ENCODE measurements at places on chromosomes 5 and 9.

GRCh38 chr5:94888674-94889073 is 270.2 kb downstream of the SLF1 start:
- no peak for DNase-seq

DNA sequence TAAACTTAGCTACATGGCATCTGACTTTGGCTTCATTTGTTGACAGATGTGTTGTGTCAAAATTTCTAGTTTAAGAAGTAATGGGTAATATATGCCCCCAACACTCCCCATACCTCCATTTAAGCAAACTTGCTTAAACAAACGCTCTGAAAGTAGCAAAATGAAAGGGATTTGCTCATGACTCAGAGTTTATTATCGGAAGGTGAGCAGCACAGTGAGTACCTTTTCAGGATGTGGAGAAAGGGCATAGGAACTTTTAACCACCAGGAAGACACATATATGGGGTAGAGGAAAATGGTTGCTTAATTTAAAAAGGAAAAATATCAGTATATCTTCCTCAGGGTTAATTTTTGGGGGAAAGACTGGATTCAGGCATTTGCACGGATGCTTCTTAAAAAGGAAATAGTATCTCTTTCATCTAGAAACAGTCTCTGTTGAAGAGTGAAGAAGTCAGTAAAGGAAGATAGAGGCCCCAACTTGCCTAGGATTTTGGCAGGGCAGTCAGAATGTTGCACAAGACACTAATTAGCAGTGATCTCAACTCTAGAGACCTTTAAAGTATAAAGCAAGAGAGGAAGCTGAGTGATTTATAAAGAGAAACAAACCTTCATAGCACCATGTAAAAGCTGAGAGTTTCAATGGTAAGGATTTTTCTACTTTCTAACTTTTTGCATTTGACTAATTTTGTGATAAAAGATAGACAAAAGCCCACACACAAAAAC is 155.1 kb downstream of the TRIO start:
- no peak for DNase-seq

GRCh38 chr5:59596586-59597350 is 296.8 kb downstream of the PDE4D start:
- no peak for DNase-seq

GRCh38 chr5:81428861-81429260 is 34.9 kb upstream of the ACOT12 start:
- DNase-seq, result no peak

DNA sequence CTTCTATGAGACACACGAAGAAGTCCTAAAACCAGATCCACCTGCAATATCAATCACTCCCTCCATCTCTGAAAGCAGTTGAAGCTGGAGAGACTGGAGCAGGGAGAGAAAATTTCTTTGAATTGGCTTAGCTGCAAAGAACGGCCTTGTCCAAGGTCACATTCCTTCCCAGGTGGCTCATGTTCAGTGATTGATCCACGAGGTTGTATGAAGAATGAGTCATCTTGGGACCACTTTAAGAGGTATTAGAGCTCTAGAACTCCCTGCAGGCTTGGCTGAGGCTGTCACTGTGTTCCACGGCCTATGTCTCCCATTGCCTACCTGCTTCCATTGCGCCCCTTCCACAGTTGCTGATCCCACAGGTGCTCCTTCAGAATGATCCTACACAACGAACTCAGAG is 68.2 kb downstream of the HMHB1 start:
- no peak for DNase-seq

GRCh38 chr5:139146809-139147482 is 51.2 kb downstream of the SIL1 start:
- no peak for DNase-seq

GRCh38 chr5:3324421-3325101 is 271.1 kb upstream of the IRX1 start:
- DNase-seq, result no peak

GRCh38 chr5:95850391-95850894 is 27.9 kb upstream of the GLRX start:
- DNase-seq, result no peak

GRCh38 chr5:149223081-149223848 is 48.4 kb upstream of the AFAP1L1 start:
- no peak for DNase-seq

DNA sequence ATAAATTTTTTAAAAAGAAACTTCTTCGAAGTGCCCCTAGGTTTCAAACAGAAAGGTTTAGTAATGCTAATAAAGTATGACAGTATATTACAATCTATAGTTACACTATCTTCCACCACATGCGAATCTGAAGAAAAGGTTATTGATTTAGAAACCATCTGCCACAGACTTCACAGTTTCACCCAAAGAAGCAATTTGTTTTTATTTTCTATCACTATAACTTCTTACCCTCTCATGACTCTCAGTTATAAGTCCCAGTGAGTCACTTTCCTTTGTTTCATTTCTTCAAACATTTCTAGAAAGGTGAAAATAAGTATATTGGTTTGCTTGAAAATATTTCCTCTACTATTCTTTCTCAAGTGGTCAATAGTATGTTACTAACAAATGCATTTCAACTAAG is 93.6 kb downstream of the MCTP1 start:
- peak; percentile 21 for DNase-seq

GRCh38 chr9:77707383-77708063 is 59.4 kb upstream of the GNA14 start:
- no peak for DNase-seq

GRCh38 chr9:135502168-135502872 is 1.8 kb downstream of the MRPS2 start:
- DNase-seq, result no peak

- DNase-seq, result no peak
These were observed 50.3 kb downstream of the GNAQ start for GRCh38 chr9:77981332-77981731.

GRCh38 chr5:128274441-128274840 is 190.9 kb downstream of the SLC12A2 start:
- DNase-seq, result no peak

- DNase-seq, result no peak
These were observed 59.2 kb downstream of the RIC1 start for GRCh38 chr9:5688109-5688508.

GRCh38 chr5:176774216-176775171 is 35.9 kb upstream of the UNC5A start:
- no peak for DNase-seq

DNA sequence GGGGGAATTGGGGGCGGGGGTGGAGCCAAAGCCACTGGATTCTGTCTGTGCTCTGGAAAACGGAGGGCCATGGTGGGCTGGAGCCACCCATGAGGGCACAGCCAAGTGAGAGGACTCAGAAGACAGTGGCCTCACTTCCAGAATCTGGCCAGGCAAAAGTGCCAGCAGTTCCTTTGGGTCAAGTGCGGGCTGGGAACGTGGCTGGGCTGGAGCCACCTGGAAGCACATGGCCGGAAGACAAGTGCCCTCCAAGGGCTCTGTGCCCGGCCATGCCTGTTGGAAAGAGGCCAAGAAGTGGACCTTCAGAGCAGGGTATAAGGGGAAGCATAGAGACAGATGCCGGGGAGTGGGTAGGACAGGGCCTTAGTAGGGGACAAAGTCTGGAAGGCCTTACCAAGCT is 11.7 kb upstream of the SH3PXD2B start:
- no peak for DNase-seq

DNA sequence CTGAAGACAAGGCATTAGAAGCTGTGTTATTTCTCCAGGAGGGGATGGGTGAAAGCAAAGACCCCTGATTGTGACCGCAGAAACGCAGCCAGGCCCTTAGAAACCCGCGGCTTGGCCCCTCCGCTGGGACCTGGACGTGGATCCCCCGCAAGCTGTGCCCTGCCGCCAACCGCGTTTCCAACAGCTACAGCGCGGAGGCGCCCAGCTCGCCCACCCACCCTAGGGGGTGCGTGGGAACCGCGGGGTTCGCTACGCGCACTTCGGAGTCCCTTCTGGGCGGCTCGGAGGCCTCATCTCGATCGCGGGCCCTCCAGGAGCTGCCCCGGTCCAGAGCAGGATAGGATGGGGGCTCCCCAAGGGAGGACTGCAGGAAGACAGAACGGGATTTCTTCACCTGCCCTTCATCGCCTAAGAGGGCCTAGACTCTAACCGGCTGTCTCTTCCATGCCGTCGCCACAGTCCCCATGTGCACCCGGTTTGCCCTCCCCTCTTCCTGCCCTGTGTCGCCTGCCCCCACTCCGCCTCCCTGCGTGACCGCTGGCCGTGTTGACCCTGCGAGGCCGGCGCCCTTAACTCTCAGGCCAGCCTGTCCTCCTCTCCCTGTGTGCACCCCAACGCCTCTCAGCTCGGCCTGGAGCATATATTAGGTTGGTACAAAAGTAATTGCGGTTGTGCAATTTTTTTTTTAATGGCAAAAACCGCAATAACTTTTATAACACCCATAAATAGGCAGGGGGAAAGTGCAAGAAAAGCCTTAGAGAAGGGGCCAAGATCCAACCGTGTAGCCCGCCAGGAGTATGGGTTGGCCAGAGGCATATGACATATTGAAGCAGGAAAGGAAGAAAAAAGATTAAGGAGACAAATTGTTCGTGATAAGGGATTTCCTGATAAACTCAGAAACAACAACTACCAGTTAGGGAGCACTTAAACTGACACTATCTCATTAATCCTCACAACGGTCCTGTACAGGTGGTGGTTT is 68.1 kb upstream of the FREM1 start:
- DNase-seq, result no peak

GRCh38 chr5:62720031-62720441 is 141.4 kb downstream of the LRRC70 start:
- peak; percentile 50 for DNase-seq
